ENCODE measurements at places on chromosomes 2 and 18. TPM values are rescaled to one million over a fixed set of nuclear protein-coding genes. Genes with fewer than 3 reads are reported as not detected.

DNA sequence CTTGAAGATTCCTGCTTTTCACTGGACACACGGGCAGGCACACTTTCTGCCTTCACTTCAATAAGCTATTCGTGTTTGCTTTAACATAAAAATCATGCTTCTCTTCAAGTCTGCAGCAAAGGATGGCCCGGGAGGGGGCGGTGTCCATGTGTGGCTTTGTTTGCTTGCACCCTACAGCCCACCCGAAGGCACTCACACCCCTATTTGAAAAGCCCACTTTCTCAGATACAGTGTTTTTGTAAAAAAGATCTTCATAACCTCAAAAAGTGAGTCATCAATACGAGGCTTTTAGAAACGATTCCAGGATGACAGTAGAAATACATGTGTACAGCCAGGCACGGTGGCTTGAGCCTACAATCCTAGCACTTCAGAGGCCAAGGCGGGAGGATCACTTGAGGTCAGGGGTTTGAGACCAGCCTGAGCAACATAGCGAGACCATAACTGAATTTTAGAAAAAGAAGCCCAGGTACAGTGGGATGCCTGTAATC is 36.5 kb upstream of the HPCAL1 start:
- DNase-seq, result no peak

- no peak for DNase-seq
Observed at GRCh38 chr2:15982285-15983044, 42.1 kb downstream of the MYCN start.

- no peak for DNase-seq
Observed at GRCh38 chr2:191682126-191682525, 4.2 kb downstream of the NABP1 start.

DNA sequence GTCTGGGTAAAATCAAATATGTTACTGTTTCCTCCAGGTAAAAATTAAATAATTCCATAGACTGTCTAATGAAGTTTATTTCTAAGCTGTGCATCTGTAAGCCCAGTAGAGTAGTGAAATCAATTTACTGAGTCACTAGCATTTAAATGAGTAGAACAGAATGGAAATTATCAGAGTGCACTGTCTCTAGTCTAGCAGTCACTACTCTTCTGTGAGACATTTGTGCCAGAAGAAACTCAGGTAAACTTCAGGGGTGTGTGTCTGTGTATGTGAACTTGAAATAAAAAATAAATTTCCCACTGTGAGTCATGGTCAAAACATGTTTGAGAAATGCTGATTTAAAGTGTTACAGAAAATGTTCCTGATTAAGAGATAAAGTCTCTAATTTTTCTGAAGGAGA is 146.4 kb downstream of the RIF1 start:
- no peak for DNase-seq

- no peak for DNase-seq
Observed at GRCh38 chr2:18290386-18290785, 270.1 kb downstream of the RDH14 start.

- DNase-seq, result no peak
Observed at GRCh38 chr18:51279367-51279984, 82.0 kb upstream of the MEX3C start.

- DNase-seq, result peak; percentile 3
Observed at GRCh38 chr2:186459009-186459408, 27.1 kb upstream of the ZC3H15 start.

DNA sequence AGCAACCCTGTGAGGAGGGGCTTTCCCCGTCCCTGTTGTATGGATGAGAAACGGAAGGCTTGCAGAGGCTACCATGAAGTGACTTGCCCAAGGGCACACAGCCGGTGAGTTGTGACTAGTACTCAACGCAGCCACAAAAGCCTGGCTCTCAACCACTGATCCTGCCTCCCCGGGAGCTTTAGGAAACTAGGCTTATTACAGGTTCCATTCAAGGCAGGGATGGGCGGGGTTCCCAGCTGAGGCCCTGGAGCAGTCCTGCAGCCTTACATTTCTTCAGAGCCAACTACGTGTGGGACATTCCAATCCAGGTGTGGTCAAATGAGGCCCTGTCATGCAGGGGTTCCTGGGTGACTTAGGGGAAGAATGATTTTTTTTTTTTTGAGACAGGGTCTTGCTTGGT is 59.6 kb downstream of the MEX3C start:
- DNase-seq, result no peak

DNA sequence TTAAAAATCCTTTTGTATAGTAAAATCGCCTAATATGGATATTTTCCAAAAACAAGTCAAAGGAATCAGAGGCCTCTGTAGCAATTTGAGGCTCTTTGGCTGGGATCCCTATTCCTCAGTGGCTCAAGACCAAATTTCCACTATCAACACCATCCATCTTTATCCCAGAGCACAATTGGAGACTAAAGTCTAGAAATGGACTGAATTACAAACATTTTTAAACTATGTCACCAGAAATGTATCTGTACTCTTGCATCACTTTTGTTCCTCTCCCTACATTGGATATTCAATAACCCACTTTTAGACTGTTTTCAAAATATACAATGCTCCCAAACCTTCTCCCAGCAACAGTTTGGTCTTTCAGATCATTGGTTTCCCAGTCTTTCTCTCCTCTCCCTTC is 140.4 kb upstream of the KLHL29 start:
- DNase-seq, result no peak

Gene COL3A1
- total RNA-seq, result not detected

Gene TXNDC2
- not detected for total RNA-seq

Gene CAMKMT
- 20.8 TPM for total RNA-seq

Gene POTEJ
- not detected for total RNA-seq

Gene NETO1
- not detected for total RNA-seq

Gene CXXC1
- 197 TPM for total RNA-seq

Gene POTEC
- total RNA-seq, result not detected

Gene OTOS
- not detected for total RNA-seq

Gene CPO
- total RNA-seq, result not detected
